Amniotic stem cell (primary cell): ENCODE measurements at places on chromosomes 13 and 19.

GRCh38 chr19:17103177-17103576 lies 27.6 kb downstream of the MYO9B start:
- DNase-seq: no peak

GRCh38 chr19:46356149-46357055 lies 9.5 kb downstream of the PPP5C start:
- DNase-seq: no peak

DNA sequence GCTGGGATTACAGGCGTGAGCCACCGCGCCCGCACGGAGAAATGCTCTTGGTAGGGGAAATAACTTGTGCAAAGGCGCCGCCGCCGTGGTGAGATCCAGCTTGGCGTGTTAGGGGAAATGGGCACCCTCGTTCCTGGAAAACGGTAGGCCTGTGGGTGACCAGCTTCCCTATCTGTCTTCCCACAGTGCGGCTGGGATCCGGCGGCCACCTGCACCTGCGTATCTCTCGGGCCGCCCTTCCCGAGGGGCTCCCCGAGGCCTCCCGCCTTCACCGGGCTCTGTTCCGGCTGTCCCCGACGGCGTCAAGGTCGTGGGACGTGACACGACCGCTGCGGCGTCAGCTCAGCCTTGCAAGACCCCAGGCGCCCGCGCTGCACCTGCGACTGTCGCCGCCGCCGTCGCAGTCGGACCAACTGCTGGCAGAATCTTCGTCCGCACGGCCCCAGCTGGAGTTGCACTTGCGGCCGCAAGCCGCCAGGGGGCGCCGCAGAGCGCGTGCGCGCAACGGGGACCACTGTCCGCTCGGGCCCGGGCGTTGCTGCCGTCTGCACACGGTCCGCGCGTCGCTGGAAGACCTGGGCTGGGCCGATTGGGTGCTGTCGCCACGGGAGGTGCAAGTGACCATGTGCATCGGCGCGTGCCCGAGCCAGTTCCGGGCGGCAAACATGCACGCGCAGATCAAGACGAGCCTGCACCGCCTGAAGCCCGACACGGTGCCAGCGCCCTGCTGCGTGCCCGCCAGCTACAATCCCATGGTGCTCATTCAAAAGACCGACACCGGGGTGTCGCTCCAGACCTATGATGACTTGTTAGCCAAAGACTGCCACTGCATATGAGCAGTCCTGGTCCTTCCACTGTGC lies 2.4 kb downstream of the GDF15 start:
- DNase-seq: no peak

- no peak for DNase-seq
Observed at GRCh38 chr19:19192910-19193423, 909 bp downstream of the RFXANK start.

- peak; percentile 12 for DNase-seq
Observed at GRCh38 chr19:1324806-1325567, 39.3 kb downstream of the EFNA2 start.

- DNase-seq: no peak
Observed at GRCh38 chr13:21033212-21033840, 28.1 kb downstream of the LATS2 start.

DNA sequence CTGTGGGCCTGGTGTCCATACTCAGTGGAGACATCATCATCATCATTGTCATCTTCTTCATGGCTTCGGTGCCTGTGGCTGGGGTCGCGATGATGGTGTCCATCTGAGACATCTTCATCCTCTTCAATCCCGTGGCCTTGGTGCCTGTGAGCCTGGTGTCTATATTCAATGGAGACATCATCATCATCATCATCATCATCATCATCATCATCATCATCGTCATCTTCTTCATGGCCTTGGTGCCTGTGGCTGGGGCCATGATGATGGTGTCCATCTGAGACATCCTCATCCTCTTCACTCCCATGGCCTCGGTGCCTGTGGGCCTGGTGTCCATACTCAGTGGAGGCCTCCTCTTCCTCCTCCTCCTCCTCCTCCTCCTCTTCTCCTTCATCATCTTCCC lies 917 bp downstream of the HRC start:
- no peak for DNase-seq

- no peak for DNase-seq
Observed at GRCh38 chr13:27966641-27967202, 2.4 kb downstream of the CDX2 start.

GRCh38 chr13:108981407-108981806 lies 352.0 kb downstream of the MYO16 start:
- DNase-seq: no peak

GRCh38 chr19:5557691-5558090 lies 10.1 kb downstream of the TINCR start:
- no peak for DNase-seq

DNA sequence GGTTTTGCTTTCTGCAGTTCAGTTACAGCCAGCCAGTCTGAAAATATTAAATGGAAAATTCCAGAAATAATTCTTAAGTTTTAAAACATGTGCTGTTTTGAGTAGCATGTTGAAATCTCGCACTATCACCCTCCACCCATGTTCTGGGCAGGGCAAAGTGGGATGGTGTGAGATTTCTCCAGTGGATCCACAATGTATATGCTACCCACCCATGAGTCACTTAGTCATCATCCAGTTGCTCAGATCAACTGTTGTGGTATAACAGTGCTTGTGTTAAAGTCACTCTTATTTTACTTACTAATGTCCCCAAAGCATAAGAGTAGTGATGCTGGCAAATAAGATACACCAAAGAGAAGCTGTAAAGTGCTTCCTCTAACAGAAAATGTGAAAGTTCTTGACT lies 56.4 kb downstream of the CYSLTR2 start:
- no peak for DNase-seq

GRCh38 chr13:46516599-46517338 lies 36.2 kb upstream of the LRCH1 start:
- DNase-seq: no peak

GRCh38 chr13:42681326-42682100 lies 99.9 kb upstream of the FAM216B start:
- no peak for DNase-seq

- peak; percentile 75 for DNase-seq
Observed at GRCh38 chr13:44710576-44710975, 134.4 kb upstream of the TSC22D1 start.

DNA sequence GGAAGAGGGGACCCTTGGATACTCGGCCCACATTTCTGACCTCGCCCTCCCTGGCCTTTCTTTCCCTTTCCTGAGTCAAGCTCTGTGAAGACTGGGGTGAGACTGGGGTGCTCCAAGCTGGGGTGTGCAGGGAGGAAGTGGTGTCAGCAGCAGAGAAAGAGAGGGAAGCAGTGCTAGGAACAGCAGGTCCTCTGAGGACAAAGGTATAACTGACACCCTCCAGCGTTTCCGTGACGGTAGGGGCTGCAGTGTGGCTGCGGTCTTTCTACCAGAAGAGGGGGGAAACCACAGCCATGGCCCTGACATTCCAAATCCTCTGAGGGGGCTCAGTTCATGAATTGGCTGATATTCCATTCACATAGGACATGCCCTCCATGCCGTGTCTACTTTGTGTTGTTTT lies 1.1 kb downstream of the KIR3DL2 start:
- DNase-seq: no peak

DNA sequence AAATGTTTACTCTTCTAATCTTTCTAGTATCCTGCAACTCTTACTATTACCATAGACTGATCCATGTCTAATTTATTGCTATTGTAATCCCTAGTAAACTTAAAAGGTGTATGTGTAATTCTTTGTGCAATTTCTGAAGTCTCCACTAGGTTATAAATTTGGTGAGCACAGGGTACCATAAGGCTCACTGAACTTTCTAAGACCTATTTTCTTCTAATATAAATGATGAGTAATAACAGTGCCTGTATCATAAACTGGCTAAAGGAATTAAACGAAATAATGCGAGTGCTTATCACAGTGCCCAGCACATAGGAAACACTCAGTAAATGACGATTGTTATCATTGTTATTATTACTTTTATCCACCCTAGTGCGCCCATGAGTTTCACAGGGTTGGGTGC lies 119.1 kb downstream of the KLF12 start:
- no peak for DNase-seq

- DNase-seq: no peak
Observed at GRCh38 chr13:22883956-22884355, 296.8 kb upstream of the SGCG start.

GRCh38 chr13:35549481-35549880 lies 73.0 kb upstream of the MAB21L1 start:
- peak; percentile 18 for DNase-seq

- DNase-seq: no peak
Observed at GRCh38 chr13:105272660-105273631, 1262.5 kb downstream of the EFNB2 start.

GRCh38 chr13:111201304-111201940 lies 86.3 kb downstream of the ARHGEF7 start:
- no peak for DNase-seq

GRCh38 chr13:113664751-113665596 lies 2.0 kb upstream of the GRK1 start:
- DNase-seq: no peak

- no peak for DNase-seq
Observed at GRCh38 chr19:5646703-5647102, 23.8 kb downstream of the SAFB start.

DNA sequence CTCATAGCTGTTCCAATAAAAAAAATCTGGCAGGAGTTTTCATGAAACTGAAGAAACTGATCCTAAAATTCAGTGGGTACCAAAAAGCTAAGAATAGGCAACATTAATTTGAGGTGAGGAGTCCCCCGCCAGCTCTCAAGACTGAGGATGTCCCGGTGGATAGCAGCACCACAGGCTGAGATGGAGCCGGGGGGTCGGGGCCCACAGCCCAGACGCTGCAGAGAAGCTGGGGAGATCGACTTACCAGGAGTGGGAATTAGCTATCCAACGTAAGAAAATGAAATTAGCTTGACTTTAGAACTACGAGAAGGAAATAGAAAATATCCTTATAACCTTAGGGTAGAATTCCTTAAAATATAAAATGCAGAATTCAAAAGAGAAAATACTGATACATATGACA lies 23.2 kb upstream of the DCUN1D2 start:
- DNase-seq: no peak

DNA sequence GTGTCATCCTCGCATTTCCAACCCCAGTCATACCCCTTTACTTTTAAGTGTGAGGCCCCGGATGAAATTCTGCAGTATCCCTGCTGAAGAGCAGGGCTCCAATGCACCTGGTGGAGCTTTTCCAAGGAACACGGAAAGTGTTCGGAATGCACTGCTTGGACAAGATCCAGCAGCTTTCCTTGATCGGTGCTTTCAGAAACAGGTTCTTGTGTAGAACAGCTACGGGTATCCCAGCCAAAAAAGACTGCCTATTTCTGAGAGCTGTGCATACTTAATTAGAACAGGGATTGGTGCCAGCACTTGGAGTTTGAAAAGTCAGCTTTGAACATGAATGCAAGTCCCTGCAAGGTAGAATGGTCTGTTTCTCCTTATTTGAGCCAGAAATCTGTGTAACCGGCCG lies 87.2 kb upstream of the C1QTNF9B start:
- DNase-seq: no peak

GRCh38 chr13:113005076-113005865 lies 36.3 kb downstream of the MCF2L start:
- DNase-seq: no peak

DNA sequence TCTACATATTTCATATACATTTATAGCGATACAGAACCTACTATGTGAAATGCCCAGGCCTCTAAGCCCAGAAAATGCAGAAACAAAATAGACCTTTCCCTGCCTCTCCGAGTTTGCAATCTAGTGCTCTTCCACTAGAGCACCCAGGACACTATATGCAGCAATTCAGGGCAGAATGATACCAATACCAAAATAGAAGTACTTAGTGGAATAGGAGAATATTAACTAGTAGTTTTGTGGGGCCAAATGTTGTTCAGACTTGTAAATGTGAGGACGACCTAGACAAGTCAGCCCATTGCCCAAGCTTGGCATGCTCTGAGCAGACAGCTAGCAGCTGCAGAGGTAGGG lies 35.8 kb upstream of the FLT1 start:
- no peak for DNase-seq

DNA sequence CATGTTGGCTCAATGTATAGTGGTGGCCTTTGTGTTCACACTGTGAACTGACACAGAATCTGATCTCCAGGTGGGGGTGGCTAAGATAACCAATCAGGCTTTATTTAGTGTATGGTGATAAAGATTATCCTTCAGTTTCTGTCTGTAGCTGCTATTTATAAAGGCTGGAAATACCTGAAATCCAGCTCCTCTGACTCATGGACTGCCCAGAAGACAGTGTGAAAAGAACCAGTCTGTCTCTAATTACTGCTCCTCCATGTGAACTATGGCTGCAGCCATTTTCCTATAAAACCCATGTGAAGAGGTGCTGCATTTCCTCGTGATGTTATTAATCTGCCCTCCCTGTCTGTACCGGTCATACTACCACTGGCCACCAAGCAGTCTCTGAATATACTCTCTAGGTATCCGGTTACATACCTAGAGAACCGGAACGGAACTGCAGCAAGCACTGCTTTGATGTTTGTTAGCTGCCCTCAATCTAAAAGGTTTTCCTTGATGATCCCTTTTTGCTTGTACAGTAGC lies 238.0 kb downstream of the LHFPL6 start:
- DNase-seq: no peak

DNA sequence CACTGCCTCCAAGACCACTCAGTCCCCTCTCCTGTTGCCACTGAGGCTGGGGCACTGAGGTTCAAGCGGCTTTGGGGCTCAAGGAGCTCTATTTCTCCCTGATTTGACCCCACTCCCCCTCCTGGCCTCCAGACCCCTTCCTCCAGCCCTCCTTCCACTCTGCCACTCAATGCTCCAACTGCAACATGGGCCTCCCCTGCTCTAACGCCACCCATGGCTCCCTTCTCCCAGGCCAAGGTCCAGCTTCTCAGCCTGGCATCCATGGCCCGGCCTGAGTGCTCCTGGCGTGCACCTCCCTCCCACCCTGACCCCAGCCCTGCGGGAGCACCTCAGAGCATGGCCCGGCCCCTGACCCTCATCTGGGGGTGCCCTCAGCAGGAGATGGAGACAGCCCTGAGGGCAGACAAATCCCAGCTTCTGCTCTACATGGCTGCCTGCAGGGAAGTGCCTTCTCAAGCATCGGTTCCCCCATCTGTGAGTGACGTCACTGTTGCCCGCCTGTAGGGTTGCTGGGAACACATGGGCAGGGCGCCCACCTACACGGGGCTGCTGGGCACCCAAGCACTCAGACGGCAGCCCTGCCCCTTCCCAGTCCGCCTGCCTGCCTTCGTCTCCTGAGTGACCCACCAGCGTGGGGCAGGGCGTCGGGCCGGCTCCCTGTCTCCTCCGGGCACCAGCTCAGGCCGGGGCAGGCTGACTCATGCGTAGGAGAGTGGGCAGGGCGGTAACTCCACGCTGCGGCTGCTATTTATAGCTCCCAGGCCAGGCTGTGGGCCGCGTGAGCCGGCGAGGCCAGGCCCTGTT lies 1.6 kb upstream of the DIRAS1 start:
- DNase-seq: peak; percentile 72
